ENCODE measurements at places on chromosomes 2 and 18.
A peak's percentile ranks its signal among the peaks of the same experiment; 100 is the strongest.

- DNase-seq: peak; percentile 3
Observed at GRCh38 chr2:9422321-9423099, 818 bp downstream of the ITGB1BP1 start.

DNA sequence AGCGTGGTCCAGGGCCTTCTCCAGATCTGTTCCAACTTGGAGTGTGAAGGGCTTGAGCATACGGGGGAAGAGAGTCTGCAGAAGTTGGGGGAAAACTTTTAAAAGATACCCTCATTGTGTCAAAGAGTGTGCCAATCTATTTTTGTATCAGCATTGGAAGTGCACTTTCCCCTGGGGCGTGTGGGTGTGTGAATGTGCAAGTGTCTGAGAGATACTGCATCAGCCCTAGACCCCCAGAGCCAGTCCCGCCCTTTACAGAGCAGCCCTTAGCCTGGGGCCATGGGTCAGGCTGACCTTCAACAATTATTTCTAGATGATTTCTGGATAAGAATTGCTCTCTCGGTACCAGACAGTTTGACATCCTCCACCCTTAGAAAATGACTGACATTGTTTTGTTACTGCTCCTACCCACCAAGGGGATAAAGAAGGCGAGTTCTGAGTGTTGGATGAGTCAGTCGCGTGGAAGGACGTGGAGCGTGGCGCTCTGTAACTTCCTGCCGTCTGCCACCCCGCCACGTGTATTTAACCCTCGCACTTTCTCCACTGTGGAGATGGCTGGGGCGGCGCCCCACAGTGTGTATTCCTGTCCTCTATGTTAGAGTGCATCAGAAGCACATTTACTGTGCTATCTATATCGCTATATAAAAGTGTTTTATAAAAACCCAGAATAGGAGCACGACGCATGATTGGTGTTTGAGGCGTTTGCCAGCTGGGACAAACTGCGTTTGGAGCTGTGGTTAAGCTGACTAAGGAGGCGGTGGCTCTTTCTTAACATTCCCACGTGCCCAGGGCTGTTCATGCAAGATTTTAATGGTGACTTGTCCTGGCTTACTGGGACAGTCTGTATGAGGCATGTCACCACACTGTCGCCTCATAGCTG, 122.6 kb downstream of the CABLES1 start:
- no peak for DNase-seq

DNA sequence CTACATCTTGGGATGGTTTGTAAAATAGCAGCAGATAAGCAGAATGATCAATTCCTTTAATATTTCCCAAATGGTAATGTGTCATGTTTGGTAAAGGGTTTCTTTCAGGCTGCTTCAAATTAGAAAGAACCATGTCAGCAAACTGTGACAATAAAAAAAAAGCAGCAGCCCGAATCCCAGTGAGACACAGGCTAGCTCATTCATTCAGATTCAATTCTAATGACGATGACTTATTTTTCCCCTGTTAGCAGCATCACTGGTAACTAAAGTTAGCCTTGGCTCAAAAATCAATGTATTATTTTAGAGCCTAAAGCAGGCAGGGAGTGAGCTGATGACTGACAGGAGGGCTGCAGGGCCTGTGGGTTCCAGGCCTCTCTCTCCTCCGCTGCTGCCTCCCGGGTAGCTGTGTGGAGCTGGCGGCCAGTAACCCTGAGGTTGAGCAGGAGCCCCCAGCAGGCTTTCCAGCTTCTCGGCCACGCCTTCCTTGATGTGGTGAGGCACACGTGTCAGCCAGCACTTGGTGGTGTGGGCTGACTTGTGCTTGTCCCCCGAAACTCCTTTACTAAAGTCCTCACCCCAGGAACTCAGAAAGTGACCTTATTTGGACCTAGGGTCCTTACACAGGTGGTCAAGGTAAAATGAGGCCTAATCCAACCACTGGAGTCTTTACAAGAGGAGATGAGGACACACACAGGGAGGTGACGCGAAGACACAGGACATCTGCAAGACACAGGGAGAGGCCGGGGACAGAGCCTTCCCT, 120.5 kb upstream of the HS6ST1 start:
- DNase-seq: no peak

DNA sequence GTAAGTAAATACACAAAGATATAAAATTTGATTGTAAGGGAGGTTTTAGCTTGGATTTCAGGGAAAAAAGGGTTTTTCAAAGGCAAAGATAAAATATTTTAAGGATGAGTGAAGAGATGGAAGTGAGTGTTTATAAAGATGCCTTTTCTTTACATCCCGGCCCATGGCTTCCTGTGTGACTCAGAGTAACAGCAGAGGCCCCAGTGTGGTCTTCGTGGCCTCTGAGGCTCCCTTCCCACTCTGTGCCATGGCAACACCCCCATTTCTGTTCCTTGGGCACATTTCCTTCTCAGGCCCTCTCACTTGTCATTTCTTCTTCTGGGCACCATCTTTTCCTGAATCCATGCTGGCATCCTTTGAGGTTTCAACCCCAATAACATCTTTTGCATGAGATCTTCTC, 92.6 kb upstream of the TMEM18 start:
- DNase-seq: no peak

- DNase-seq: no peak
Observed at GRCh38 chr2:107006836-107007235, 120.9 kb upstream of the ST6GAL2 start.

- no peak for DNase-seq
Observed at GRCh38 chr2:154623819-154624218, 74.7 kb upstream of the KCNJ3 start.

DNA sequence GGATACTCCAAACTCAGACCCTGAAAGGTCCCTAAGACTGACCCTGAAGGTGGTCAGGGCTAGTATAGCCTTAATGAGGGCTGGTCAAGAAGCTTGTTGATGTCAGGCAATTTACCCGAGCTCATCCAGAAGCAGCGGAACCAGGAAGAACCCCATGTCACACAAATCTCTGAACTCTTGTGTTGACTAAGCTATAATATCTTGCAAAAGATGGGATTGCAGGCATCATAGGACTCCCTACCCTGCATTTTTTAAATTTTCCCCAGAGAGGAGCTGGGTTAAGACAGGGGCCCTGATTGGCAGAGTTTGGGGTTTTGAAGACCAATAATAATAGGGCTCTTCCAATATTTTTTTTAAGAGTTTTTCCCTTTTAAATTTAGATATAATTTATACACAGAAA, 2.0 kb upstream of the PLEKHB2 start:
- DNase-seq: no peak

GRCh38 chr2:132477962-132478361, 61.4 kb downstream of the GPR39 start:
- DNase-seq: no peak

DNA sequence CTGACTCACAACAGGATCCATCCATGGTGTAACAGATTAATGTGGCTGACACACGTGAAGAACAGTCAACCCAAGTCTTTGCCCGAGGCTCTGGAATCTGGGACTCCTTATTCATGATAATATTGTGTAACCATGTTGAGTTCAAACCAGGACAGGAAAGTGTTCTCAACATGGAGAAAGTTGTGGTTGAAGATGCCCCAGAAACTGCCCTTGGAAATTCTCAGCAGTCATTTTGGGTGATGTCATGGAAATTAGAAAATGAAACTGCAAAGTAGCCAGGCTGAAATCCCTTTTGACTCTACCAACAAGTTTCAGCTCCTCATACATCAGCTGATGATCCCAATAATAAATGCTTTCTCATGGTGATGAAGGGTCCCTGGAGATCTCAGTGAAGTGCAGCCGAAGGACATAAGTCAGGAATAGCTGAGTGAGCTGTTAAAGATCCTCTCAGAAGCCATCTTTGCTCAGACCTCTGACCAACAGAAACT, 307.7 kb downstream of the TNS1 start:
- no peak for DNase-seq

DNA sequence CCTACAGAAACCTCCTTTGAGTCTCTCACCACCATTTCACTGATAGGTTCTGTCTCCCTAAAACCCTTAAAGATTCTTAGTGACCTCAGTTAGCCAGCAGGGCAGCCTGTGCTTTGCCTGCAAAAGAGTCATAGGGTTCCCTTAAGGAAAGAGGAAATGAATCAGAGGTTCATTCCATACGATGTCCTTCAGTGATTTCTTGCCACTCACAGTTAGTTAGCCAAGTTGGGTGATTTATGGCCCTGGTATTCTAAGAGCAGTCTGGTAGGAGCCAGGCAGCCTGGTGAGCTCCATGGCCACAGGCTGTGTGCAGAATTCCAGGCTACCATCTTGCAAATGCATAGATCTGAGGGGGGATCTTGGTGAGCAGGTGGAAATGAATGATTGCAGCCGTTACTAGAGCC, 18.7 kb upstream of the CCBE1 start:
- DNase-seq: no peak

GRCh38 chr2:33475224-33476130, 972 bp upstream of the RASGRP3 start:
- DNase-seq: peak; percentile 56

DNA sequence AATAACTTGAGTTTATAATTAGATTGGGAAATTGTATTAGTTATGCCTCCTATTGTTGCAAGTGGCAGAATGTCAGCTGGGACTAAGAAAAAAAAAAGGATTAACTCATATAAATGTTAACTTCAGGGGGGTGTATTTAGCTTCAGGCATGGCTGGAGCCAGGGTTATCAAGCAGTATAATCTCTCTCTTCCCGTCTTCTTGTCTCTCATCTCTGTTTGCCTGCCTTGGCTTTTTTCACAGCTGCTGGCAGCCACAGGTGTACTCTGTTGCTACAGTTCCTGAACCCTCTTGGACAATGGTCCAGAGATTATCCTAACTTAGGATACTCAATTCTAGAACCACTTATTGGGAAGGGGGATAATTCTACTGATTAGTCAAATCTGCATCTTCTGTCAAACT, 370.7 kb upstream of the MEX3C start:
- no peak for DNase-seq

DNA sequence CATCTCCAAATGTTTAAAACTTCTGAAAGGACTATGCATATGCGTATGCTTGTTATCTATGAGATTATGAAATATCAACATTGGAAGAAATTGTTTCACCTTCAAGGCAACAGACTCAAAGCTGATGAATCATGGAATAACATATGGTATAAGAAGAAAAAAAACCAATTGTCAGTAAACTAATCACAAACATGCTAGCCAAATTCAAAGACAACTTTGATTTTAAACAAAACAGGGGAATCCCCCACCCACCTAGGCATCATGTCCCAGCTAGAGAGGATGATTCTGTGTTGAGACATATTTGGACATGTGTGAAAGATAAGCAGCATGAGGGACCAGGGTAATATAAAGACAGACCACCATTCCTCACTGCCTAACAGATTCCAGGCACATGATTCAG, 147.7 kb downstream of the WDPCP start:
- DNase-seq: no peak

DNA sequence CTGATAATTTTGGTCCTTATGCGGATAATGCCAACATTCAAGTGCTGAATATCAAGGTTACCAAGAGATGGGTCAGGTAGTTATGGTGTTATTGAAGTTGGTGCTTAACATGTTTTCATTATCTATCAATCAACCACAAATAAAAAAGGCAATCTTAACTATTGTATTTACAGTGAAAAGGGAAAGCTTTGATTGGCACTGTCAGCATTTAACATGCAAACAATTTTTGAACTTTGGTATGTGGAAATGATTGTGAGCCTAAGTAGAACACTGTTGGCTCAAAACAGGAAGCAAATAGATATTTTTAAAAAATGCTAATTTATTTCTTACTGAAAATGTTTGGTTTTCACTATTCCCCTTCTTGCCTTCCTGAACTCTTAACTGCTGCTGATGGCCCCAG, 21.9 kb downstream of the APLF start:
- no peak for DNase-seq

GRCh38 chr2:141399270-141399669, 731.5 kb downstream of the LRP1B start:
- DNase-seq: no peak

DNA sequence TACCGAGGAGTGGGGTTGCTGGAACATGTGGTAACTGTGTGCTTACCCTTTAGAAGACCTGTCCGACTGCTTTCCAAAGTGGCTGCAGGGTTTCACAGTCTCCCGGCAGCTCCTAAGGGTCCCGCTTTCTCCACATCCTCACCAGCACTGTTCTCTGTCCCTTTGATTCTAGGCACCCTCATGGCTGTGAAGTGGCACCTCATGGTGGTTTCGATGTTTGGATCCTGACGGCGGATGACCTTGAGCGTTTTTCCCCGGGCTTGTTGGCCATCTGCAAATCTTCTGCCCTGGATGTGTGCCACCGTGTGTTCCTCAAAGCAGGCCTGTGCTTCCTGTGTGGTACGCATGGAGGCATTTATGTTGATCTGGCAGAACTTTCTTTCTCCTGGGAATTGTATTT, 292.5 kb upstream of the HDAC4 start:
- no peak for DNase-seq

- no peak for DNase-seq
Observed at GRCh38 chr2:212242724-212243123, 295.9 kb downstream of the ERBB4 start.

- no peak for DNase-seq
Observed at GRCh38 chr2:229713371-229714079, 830 bp downstream of the DNER start.

- no peak for DNase-seq
Observed at GRCh38 chr2:120298173-120298835, 45.7 kb downstream of the RALB start.

DNA sequence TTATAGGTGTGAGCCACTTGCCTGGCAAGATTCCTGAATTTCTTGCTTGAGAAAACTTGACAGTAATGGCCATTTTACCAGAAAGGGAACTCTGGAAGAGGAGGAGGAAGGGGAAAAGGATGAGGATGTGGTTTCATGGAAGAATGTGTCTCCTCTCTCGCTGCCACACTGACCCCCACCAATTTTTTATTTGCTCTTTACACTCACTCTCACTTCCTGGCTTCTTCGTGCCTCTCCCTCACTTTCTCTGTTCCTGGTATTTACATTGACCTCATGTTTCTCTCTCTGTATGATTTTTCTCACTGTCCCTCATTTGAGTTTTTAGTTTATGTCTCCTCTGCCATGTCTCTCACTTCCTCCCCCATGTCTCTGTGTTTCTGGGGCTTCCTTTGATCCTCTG, 134.5 kb upstream of the CAB39 start:
- no peak for DNase-seq
